ENCODE measurements at places on chromosomes 12 and 14.

GRCh38 chr12:108438667-108439066 is 76.4 kb upstream of the FICD start:
- DNase-seq, result no peak

- DNase-seq, result peak; percentile 30
Measured at GRCh38 chr12:958588-959123, 9.2 kb upstream of the RAD52 start.

- no peak for DNase-seq
Measured at GRCh38 chr12:79275631-79276030, 411.1 kb downstream of the SYT1 start.

- no peak for DNase-seq
Measured at GRCh38 chr14:99325016-99325415, 53.0 kb upstream of the BCL11B start.

DNA sequence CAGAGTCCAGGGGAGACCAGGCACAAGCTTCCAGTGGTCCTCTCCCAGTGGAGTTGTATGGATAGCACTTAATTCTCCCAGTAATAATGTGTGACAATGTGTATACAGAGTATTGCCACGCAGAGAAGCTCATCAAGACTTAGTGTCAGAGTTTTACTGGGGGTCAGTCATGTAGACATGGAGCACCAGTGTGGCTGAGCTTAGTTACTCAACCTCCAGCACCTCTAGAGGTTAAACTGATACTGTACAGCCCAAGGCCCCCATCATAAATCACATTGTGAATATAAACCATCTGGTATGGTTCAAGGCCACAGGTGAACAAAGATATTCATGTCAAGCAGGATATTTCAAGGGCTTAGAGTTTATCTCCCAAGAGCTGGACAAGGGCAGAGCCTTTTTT is 378.1 kb upstream of the TMPO start:
- DNase-seq, result no peak

DNA sequence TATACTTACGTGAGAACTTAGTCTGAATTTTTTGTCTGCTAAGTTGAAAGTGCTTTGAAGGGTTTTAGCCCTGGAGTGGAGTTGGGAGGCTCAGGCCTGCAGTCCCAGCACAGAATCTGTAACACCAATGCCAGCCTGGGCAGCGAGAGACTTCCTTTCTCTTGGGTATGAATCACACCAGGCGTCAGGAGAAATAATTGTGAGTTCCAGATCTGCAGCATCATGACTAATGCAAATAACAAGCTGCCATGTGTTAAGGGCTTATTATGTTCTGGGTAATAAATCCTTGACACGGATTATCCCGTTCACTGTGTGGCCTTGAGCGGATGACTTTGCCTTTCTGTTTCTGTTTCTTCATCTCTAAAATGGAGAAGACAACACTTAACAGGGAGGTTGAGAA is 70.6 kb downstream of the B4GALNT3 start:
- DNase-seq, result no peak

- DNase-seq, result no peak
Measured at GRCh38 chr14:101171650-101172049, 268.1 kb upstream of the RTL1 start.

DNA sequence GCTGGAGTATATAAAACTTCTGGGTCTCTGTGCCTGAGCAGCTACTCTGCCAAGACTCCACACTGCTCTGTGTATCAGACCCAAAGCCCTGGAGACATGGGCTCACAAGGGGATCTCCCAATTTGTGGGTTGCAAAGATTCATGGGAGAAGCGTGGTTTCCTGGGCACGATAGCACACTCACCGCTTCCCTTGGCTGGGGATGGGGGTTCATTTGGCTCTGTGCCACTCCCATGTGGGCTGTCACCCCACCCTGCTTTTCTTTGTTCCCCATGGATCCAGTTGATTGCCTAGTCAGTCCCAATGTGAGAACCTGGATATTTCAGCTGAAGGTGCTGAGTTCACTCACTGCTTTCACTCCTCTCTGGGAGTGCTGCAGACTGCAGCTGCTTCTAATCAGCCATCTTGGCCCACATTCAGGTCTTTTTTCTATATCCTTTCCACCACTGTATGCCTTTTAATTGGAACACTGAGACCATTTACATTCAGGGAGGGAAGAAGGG is 40.0 kb upstream of the PCNX4 start:
- DNase-seq, result no peak

- no peak for DNase-seq
Measured at GRCh38 chr14:74619672-74620131, 7.7 kb upstream of the LTBP2 start.

- DNase-seq, result no peak
Measured at GRCh38 chr12:48084066-48084465, 21.8 kb downstream of the SENP1 start.

DNA sequence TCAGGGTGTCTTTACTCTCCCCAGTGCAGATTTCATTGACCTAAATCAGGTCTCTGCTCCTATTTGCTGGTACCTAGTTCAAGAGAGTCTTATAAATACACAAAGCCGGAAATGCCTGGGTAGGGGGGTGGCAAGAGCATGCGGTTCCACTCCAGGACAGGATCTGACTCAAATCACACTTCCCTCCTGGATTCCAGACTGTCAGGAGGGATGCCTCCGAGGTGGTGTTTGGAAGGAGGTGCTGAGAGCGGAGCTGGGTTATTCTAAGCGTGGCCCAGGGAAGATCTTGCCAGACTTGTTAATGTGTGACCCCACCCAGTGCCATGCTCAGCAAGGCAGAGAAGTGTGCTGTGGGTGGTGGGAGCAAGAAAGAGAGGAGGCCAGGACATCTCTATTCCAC is 49.8 kb downstream of the B4GALNT3 start:
- no peak for DNase-seq

DNA sequence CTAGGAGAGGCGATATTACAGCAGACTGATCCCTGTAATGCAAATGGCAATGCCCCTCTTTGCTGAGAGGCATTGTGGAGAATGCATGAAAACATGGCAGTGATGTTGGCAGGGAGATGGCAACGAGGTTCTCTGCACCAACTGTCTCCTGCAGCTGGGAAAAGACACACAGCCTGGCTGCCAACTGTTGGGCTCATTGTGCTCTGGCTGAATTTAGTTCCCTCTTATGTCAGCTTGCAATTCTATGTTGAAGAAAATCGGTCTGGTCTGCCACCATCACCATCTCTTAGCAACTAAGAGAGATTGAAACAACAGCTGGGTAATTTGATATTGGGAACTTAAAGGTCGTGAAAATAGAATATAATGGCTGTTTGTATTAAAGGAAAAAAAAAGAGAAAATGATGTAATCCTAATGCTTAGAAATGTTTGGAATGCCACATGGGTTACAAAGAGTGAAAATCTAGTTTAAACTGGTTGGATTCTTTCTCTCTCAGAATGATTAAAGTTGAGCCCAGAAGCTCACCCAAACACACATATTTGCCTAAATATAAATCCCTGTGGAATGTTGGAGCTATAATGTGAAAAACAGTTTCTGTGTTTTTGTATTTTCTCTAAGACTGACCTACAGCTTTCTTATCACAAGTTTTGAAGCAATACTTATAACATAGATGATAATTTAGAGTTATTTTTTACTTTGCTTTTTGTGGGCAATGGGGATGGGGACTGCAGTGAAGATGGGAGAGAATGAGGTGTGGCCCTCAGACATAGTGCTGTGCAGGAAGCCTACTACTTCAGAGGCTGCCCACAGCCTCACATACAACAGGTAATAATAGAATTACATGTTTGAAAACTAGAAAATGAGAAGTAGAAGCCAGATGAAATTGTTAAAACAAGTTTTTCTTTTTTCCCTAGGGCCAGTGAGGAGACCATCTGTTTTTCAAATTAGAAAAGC is 143.7 kb downstream of the AKAP6 start:
- no peak for DNase-seq

- no peak for DNase-seq
Measured at GRCh38 chr12:111664961-111665865, 20.5 kb downstream of the BRAP start.

DNA sequence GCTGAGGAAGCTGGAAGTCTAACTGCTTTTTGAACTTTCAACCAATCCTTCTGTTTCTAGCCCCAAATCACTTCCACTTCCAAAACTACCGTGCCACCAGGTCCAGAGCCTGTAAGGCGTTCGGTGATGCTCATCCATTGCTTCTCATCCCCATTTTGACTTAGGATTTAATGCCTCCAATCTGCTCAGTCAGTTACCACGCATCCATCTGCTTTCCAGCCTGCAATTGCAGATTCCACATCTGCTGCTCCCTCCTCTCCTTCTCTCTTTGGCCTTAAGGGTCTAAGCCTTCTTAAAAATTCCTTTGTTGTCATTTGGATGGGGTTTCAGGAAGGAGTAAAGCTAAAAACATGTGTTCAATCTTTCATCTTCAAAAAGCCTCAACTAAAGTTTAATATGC is 74.7 kb downstream of the TUNAR start:
- no peak for DNase-seq

GRCh38 chr12:54383041-54383609 is 1.4 kb downstream of the ZNF385A start:
- no peak for DNase-seq

DNA sequence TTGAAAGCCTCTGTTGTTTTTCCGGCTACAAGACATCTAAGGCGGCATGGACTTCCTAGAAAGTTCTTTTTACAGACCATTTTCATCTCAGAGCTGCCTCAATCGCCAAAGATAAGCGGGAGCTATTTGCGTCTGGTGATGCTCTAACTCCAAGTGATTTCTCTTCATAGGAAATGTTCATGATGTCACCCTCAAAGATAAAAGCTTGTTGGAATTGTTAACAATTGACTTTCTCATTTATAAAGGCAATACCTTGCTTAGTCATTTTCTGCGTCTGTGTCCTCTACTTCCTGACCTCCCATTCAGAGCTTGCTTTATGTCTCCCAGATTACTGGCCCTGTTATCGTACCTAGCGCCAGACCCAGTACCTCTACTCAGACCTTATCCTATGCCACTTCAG is 259.0 kb upstream of the G2E3 start:
- DNase-seq, result no peak

DNA sequence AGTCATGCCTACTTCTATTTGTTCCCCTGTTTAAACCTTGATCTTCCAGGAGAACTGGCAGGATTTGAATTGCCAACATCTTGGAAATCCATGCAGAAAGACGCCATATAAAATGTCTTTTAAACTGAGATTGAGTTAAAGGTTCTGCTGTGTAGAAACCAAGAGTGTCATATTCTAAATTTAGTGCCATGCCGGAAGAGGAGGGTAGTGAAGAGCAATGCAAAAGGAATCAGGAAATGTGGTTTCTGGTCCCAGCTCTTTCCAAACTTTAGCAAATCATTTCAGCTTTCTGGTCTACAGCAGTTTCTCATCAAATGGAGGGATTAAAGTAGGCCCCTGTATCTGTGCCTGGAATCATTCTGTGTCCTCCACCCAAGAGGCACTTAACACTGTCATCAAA is 85.7 kb downstream of the BTG1 start:
- DNase-seq, result no peak

- DNase-seq, result no peak
Measured at GRCh38 chr12:104790296-104791125, 167.6 kb downstream of the SLC41A2 start.

GRCh38 chr14:94388384-94389103 is at the start of gene SERPINA1:
TSS of gene SERPINA1 (minus strand) at chr14:94388602. CDS start at chr14:94383237, 5,365 bp downstream.
- DNase-seq, result no peak

DNA sequence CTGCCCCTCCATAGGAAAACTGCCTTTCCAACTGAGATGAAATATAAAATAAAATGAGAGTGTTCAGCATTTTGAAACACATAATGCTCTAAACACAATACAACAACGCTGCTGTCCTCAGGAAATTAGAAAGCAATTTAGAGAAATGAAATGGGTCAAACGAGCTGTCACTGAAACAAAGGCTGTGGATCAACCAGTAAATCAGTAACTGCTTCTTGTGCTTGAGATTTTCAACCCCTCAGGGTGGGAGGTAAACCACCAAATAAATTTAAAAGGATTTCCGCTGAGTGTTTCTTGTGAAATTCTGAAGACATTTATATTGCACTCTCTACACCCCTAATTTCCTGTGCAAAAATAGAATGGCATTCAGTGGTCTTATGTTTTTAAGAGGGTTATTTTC is 657.1 kb upstream of the SEL1L start:
- DNase-seq, result no peak

DNA sequence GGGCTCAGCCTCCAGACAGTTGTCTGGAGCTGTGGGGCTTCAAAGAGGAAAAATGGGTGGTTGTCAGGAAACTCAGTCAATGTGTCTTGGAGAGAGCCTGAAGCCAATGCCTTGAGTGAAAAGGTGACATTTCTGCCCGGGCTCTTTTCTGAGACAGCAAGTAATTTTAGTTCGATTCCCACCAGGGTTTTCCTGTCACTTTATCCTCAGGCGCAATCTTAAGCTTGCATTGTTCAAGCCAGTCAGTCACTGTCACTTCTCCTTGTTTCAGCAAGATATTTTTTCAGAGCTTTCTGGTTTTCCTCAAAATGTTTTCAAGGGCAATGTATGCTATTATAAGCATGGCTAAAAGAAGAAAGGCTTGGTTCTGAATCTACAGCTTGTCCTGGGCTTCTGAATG is 404.7 kb upstream of the SEL1L start:
- DNase-seq, result no peak

DNA sequence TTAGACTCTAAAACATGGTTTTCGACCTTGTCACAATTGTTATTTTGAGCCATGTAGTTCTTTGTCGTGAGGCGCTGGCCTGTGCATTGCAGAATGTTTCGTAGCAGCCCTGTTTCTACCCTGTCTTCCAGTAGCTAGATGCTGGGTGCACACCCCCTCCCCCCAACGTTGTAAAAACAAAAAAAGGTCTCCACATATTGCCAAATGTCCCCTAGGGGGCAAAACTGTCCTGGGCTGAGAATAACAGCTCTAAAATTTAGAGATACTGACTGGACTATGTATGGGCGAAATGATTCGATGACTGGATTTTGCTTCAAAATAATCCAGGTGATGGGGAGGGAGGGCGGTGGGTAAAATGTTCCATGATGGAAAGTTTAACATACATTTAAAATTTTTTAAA is 126.1 kb upstream of the FUT8 start:
- no peak for DNase-seq
